ENCODE measurements at places on chromosomes 2 and 18.

GRCh38 chr18:11339188-11339775, 189.9 kb upstream of the PIEZO2 start:
- no peak for DNase-seq

DNA sequence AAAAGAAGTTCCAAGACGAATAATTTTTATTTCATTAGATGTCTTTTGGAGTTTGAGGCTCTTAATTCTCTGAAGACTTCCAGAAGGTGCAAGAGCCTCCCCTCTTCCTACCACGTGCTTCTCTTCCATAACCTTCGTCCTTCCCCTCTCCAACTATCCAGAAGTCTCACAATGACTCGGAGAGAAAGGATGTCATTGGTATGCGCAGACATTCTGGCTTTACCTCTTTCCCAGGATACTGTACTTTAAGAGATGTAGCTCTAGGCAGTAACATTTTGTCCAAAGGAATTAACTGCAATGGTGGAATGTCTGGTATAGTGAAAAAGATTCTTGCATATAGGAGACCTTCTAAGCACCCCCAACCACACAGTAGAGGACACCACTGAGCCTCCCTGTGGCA, 249.0 kb upstream of the OSR1 start:
- no peak for DNase-seq

DNA sequence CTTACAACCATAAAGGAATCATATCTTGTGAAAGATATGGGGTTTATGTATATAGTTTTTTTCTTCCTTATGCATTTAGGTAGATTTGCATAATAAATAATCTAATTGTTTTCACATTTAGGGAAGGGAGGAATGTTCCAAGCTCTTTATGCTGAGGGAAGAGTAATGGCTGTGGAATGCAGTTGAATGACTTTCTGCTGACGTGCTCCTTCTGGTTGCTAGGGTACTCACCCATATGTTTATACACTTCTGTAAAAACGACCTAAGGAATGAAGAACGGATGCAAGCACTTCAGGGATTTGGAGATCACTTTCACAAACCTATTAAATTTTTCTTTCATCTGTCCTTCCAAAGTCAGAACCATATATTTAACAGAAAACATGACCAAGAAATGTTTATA, 29.2 kb upstream of the PPP4R1 start:
- DNase-seq: no peak

DNA sequence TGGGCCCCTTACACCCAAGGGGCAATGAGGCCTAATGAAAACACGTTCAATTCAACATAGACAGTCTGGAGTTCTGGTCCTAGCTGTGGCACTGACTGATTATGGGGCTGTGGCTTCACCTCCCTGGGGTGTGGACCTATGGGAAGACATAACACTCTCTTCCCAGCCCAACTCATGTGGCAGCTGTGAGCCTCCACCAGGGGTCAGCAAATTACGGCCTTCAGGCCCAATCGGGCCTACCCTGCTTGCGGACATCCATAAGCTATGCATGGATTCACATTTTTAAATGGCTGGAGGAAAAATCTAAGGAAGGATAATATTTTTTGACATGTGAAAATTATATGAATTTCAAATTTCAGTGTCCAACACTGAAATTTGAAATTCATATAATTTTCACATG, 101.3 kb downstream of the LOXHD1 start:
- DNase-seq: peak; percentile 21

GRCh38 chr2:212477571-212477970, 61.0 kb downstream of the ERBB4 start:
- no peak for DNase-seq

- DNase-seq: no peak
Measured at GRCh38 chr2:21277068-21278056, 153.6 kb downstream of the TDRD15 start.

GRCh38 chr18:9139400-9140039, 2.9 kb downstream of the ANKRD12 start:
- DNase-seq: no peak

- no peak for DNase-seq
Measured at GRCh38 chr2:67466734-67467133, 69.6 kb downstream of the ETAA1 start.

DNA sequence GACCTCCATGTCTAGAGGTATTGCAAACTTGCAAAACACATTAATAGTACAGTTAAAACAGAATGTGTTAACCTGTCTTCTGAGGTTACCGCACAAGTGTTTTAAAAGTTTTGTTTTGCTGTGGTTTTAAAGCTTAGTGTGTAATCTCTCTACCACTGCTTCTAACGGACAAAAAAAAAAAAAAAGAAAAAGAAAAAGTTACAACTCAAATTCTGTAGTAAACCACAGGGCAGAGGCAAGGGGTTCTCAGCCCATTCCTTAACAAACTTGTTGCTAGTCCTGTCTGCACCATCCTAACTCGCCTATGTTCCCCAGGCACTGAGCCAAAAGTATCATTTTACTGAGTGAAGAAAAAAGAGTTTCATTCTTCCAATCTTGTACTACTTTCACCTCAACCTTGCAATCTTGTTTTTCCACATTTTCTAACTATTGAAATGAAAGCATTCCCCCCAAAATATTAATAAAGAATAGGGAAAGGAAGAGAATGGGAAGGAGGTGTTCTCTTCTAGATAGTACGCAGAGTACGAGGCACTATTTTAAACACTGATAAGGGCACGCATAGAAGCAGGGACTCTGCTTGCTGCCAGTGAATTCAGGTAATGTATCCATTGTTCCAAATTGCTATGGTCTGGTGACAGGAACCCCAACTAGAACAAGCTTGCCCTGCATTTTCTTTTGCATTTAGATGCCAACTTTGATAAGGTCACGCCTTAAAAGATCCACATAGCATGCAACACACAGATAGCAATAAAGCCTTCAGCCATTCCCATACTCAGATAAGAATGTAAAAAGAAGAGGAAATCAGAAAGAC, 47.1 kb downstream of the IKZF2 start:
- DNase-seq: peak; percentile 7

DNA sequence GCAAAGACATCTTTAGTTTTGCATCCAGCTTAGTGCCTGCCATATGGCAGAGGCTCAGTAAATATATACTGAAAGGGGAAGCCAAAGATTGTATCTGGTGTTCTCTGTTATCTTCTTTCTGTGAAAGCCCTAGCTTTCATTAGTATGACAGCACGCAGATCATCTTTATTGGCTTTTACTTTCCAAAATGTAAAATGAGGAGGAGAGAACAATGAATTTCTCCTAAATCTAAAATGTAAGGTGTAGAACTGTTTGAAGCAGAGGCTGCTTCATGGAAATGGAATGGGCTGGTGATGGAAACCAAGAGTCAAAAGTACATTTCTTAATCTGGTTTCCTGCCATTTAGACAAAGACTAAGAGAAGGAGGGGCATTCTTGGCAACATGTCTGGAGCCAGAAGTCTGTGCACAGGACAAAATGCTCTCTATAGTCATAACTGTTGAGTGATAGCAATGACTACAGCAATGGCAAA, 1029.9 kb upstream of the PIK3C3 start:
- no peak for DNase-seq

- DNase-seq: no peak
Measured at GRCh38 chr18:61159246-61159645, 174.0 kb upstream of the CDH20 start.

DNA sequence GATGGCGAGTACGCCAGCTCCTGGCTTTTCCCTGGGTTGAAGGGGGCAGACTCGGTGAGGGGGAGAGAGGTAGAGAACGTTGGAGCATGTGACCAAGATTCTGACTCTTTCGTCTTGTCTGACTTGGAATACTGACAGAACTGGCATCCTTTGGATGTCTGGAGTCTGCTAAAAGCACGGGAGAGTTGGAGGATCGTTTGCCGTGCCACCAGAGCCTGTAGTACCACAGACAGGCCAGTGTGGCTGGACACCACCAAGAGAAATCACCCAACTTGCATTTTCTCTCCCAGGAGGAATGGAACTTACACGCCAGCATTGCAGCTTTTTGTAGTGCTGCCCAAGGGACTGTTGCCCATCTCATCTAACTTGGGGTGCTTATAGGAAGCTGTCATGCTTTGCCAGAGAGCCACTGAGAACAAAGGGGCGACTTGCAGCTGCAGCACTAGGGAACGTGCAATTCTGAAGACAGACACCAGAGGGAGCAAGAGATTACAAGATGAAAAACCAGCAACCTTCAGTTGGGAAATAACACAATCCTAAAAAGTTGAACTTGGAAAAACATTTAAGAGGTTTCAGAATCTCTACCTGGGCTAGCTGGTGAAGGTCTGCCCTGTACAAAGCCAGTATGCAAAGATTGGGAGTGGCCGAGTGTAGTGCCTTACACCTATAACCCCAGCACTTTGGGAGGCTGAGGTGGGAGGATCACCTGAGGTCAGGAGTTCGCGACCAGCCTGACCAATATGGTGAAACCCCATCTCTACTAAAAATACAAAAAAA, 24.1 kb downstream of the PSMG2 start:
- peak; percentile 72 for DNase-seq

DNA sequence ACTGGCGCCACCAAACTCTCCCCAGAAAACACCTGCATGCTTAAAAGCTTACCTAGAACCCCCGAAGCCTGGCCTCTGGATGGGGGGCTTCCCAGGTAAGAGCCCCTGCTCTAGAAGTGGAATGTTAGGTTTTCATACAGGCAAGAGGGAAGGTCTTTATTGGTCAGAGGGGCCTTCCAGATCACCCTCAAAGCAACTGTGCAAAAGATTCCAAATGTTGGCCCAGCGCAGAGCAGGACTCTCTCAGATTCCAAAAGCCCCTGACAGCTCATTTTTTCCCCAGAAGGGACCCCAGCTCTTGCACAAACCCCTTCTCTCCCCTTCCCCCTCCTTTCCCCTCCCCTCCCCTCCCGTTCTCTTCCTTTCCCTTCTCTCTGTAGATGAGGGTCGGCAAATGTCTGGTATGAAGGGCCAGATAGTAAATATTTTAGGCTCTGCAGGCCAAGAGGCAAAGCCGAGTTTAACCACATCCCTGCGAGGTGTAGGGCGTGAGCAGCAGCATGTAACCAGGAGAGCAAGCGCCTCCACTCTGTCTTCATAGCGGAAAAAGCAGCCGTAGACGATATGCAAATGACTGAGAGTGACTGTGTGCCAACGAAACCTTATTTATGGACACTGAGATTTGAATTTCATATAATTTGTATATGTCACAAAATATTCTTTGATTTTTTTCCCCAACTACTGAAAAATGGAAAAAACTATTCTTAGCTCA, 116.9 kb downstream of the SMAD7 start:
- peak; percentile 71 for DNase-seq

- no peak for DNase-seq
Measured at GRCh38 chr18:33712719-33713118, 134.7 kb downstream of the ASXL3 start.

DNA sequence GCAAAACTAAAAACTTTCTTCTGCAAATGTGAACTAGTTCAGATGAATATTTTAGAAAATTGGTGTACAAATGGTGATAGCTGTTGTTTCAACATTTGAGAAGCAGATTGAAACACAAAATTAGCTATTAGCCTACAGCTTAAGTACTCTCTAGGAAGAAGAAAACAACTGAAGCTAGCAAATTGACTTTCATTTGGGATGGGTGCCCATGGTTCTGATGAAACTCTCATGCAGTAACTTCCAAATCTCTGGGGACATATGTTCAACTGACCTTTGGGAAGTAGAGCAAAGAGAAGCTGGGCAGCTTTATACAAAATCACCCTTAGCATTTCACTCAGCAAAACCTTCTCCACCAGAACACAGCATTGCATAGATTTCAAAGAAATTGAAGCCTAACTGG, 119.0 kb downstream of the GALNT13 start:
- DNase-seq: no peak

DNA sequence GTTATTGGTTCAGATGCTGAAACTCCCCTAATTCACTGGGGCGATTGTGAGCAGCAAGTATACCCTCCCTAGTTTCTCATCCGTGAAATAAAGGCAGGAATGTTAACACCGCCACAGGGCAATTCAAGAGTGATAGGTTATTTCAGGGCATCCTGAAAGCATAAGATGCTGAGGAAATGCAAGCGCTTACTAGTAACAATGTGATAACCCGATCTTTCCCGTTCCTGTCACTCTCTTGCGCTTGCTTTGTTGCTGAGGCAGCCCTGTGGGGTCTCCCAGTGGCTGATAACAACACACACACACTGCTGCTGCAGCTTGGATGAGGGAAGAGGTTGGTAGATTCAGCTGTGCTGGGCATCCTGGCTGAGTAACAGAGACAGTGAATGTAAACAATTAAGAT, 259.3 kb downstream of the AGPS start:
- DNase-seq: no peak

- DNase-seq: no peak
Measured at GRCh38 chr2:232491139-232491780, 3.6 kb upstream of the ECEL1 start.

DNA sequence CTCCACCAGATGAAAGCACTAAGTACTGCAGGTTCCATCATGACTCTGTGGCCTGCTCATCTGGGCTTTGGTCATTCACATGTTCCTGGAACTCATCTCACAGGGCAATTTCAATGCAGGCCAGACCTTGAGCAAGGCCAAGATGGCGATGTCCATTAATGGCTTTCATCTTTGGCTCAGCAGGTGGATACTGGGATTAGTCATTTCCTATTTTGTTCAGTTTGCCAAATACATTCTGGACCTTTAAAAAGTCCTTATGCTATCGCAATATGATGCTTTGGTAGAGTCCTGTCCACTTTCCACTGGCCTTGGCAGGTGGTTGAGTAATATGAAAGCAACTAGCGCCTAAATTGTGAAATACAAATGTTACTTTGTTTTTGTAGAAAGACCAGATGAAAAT, 170.1 kb upstream of the REV1 start:
- no peak for DNase-seq

DNA sequence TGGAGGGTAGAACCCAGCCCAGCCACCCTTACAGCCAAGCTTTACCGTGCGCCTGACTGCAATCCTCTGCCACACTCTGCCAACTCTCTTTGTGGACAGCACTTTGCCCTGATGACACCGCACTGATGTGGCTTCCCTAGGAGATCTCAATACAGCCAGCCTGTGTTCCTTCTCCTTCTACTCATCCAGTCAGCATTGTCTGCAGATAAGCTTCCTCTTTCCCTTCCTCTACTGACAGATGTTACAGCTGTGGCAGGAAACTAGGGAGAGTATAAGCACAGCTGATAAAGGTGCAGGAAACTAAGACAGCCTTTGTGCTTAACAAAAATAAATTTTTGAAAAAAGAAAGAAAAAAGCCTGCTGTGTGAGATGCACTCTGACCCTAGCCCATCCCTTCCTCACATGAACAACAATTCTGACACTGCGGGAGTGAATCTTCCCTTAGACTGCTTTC, 25.0 kb downstream of the CEP68 start:
- DNase-seq: no peak

GRCh38 chr2:60710707-60711106, 45.4 kb upstream of the PAPOLG start:
- no peak for DNase-seq

- no peak for DNase-seq
Measured at GRCh38 chr2:216775043-216775453, 79.7 kb upstream of the IGFBP5 start.

DNA sequence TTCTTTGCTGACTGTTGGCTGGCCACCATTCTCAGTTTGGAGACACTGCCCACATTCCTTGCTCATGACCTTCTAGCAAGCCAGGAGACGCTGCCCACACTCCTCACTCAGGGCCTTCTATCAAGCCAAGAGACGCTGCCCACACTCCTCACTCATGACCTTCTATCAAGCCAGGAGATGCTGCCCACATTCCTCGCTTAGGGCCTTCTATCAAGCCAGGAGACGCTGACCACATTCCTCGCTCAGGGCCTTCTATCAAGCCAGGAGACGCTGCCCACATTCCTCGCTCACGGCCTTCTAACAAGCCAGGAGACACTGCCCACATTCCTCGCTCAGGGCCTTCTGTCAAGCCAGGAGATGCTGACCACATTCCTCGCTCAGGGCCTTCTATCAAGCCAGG, 131.3 kb upstream of the CBLN2 start:
- no peak for DNase-seq
